ENCODE measurements at places on chromosomes 6 and 20.

DNA sequence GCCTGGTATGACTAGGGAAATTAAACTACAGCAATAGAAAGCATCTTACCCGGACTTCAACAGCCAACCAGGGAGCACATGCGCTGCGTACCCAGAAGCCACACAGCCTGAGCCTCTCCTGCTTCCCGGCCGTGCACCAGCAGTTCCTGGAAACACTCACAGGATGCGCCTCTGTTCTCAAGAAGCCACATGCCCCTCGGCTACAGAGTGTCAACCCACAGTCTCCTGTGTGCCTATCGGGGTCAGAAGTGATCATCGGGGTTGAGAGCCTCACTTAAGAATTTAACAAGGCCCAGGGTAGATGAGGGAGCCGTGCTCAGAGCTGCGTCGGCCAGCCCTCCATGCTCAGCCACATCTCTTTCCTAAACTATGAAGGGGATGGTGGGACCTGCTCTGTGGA, 147.2 kb upstream of the GGTLC1 start:
- DNase-seq = no peak

- DNase-seq = no peak
These were observed 530.4 kb upstream of the BTBD3 start for GRCh38 chr20:11387189-11387754.

DNA sequence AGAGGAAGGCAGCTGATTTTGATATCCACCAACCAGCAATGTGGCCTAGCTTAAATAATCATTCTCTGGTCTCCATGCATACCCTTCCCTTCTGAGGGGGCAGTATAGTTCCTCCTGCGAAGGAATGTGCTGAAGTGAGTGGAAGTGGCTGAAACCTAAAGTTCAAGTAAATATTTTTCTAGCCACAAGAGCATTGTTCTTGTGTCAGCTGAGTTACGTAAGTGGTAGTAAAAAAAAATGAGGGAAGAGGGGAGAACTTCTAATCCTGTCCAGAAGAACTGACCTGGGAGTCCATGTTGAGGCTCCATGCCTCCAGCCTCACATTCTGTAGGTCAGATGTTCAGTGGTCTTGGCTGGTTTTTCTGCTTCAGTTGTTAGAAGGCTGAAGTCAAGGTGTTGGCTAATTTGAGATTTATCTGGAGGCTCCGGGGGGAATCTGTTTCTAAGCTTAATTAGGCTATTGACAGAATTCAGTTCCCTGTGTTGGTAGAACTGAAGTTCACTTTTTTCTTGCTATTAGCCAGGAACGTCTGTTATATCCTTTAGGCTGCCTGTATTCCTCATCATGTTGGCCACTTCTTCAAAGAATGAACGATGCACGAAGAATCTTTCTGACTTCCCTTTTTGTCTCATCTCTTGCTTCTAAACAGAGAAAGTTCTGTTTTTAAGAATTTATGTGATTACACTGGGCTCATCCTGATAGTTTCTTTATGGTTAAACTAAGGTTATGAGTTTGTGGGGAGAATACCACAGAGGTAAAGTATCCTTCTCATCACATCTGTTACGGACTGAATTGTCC, 207.1 kb upstream of the PRSS16 start:
- no peak for DNase-seq

- no peak for DNase-seq
These were observed 21.6 kb upstream of the MTRF1L start for GRCh38 chr6:153023977-153024708.

DNA sequence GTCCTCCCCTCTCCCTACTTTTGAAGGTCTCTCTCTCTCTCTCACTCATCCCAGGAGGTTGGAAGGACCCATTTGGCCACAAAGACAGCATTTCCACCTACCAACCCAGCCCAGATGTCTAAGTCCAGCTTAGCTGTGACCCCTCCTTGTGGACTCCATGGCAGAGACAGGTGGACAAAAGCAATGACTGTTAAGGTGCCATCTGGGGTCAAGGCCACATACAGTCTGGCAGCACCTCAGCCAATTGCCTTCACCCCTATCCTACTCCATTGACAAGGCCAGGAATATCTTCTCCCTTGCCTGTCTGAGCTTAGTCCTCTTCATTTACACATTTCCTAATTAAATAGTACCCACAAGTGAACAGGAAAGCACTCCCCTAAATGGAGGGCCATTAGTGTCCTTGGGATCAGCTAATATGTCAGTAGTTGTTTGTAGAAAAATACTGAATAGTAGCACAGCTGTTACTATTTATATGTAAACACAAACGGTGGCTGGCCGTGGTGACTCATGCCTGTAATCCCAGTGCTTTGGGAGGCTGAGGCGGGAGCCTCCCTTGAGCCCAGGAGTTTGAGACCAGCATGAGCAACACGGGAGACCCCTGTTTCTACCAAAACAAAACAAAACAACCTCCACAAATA, 28.8 kb downstream of the GCM1 start:
- no peak for DNase-seq

- DNase-seq = no peak
These were observed 225.0 kb upstream of the TENT5A start for GRCh38 chr6:81977486-81977885.

GRCh38 chr6:28657769-28658465, 132.2 kb downstream of the GPX5 start:
- no peak for DNase-seq

DNA sequence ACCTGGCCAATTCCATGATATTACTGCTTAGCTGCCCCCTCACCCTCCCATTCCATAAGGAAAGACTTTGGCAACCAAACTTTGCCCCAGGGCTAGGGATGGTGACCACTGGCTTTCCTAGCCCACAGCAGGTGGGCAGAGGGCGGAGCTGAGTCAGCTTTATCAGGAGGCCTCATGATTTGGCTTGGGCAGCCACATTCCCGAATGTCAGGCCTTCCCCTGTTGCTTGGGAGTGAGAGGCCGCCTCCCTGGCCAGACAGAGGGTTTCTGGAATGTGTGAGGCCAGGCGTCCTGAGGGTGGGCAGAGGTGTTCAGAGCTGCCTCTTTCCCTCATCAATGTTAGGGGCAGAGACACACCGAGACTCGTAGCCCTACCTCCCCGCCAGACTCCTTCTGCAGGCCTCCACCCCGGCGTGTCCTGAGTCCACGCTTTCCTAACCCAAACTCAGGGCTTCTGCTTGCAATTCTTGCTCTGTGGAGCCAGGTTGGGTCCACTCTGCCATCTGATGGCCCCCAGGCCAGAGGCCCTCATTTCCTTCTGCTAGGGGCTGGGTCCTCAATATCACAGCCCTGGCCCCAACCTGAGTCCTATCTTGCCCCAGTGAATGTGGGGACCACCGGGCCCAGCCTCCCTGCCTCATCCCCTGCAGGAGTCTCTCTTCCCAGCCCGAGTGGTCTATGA, 19.3 kb downstream of the UQCC2 start:
- DNase-seq = no peak
